GM19239 (cell line): ENCODE measurements at places on chromosomes 11 and 22.

- DNase-seq: no peak
Observed at GRCh38 chr11:70500076-70500847, 101.9 kb downstream of the CTTN start.

DNA sequence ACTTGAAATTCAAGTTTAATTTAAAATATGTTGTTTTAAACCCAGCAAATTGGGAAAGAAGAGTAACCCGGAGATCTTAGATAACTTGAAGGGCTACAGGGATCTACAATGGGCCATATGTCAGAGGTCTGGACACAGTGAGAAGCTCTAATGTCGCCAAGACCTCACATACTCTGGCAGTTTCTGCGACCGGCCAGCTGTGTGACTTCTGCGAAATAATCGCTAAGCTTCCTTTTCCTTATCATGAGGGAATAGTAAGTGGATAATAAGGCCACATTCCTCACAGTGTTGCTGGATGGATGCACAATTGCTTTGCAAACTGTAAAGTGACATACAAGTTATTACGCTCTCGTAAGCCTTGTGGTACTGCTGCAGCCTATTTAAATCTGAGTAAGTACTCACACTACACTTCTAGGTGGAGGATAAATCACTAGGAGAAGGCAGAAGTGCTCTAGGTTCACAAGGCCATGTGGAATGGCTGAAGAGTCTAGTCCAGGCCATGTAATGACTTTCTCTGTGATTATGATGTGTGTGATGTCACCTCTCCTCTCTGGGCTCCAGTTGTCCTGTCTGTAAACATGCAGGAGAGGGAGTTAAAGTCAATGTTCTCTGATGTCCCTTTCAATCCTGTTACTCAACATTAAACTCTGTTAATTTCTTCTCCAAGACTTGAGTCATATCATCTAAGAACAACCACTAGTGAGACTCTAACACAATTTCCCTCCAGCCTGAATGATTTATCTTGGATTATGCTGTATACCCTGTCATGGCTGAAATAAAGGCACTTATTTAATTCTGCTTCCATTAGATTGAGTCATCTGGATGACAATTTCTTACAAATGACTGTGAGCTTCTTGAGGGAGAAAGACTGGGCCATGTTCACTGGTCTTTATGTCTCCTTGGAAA, 192.6 kb upstream of the NARS2 start:
- DNase-seq: no peak

DNA sequence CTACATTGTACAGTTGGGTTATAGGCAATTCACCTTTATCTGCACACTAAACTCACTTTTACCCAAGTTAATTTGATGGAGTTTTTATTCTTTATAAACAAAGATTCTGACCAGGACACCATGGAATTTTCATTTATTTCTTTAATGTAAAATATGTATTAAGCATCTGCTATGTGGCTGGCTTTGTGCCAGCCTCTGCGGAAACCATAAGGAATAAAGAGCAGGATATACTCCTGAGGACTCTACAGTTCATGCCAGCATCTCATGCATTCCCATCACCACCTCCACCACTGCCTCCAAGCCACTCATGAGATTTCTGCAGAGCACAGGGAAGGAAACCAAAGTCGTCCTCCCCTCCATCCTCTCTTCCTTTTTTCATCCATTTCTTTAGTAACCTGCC, 100.0 kb upstream of the DBX1 start:
- DNase-seq: no peak

DNA sequence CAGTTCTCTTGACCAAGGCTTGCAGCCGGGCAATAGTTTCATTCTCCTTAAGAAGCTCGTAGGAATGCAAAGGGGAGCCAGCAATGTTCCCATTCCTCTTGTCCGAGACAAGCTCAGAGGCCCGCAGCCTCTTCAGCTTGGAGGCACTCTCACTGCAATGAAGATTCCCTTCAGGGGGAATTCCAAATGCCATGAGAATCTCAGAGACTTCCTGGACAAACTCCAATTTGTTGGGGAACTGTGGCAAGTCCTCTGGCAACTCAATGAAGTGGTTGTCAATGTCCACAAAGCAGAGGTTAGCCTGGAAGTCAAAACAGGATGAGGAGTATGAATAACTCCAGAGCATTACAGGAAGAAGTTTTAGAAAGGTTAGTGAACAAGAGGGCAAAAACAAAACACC, 84.4 kb downstream of the DENND5A start:
- DNase-seq: no peak

- no peak for DNase-seq
Observed at GRCh38 chr11:93113824-93114223, 84.0 kb downstream of the SLC36A4 start.

- no peak for DNase-seq
Observed at GRCh38 chr22:26550498-26551033, 38.3 kb upstream of the TFIP11 start.

DNA sequence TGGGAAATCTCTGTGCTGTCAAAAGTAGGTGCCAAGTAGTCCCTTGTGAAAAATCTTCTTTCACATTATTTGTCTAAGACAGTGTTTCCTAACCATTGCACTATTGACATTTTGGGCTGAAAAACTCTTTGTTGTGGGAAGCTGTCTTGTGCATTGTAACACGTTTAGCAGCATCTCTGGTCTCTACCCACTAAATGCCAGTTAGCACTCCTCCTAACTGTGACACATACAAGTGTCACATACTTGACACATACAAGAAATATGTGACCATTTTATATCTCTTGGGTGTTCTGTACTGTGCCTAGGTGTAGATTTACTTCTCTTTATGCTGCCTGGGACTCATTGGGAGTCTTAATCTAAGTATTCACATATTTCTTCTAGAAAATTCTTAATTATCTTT, 57.8 kb downstream of the NXPE1 start:
- DNase-seq: no peak

DNA sequence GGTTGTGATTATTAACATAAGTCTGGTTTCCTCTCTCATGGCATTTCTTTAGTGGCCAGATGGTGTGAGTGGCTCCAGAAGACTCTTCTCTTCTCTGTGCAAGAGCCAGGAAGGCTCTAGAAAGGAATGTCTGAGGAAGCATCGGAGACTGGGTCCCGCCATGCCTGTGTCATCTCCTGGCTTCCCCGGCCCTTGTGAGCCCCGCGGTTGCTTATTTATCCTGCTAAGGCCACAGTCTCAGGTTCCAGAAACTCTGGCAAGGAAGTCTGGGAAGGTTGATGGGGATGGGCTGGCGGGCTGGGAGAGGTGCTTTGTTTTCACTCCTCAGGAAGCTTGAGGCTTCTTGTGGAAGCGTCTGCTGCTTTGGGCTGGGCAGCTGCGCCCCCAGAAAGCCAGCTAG, 18.9 kb downstream of the BCR start:
- no peak for DNase-seq

DNA sequence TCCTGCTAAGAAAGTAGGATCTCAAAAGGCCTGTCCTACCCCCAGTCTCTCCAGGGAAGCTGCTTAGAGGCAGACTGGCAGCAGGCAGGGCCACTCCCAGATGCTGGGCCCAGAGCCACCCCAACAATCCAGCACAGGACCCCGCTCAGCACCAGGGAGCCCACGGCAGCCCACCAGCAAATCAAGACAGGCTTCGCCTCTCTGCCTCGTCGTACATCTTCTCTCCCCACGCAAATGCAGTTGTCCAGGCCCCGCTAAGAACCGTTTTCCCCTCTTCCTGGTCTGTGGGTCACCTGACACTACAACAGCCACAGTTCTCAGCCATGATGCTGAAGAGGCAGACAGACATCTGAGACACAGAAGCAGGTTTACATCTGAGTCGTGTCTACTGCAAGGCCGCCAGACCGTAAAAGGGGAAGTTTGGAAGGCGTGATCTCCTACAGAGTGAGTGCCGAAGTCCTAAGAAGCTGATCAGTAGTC, 51.1 kb downstream of the IGSF9B start:
- no peak for DNase-seq

DNA sequence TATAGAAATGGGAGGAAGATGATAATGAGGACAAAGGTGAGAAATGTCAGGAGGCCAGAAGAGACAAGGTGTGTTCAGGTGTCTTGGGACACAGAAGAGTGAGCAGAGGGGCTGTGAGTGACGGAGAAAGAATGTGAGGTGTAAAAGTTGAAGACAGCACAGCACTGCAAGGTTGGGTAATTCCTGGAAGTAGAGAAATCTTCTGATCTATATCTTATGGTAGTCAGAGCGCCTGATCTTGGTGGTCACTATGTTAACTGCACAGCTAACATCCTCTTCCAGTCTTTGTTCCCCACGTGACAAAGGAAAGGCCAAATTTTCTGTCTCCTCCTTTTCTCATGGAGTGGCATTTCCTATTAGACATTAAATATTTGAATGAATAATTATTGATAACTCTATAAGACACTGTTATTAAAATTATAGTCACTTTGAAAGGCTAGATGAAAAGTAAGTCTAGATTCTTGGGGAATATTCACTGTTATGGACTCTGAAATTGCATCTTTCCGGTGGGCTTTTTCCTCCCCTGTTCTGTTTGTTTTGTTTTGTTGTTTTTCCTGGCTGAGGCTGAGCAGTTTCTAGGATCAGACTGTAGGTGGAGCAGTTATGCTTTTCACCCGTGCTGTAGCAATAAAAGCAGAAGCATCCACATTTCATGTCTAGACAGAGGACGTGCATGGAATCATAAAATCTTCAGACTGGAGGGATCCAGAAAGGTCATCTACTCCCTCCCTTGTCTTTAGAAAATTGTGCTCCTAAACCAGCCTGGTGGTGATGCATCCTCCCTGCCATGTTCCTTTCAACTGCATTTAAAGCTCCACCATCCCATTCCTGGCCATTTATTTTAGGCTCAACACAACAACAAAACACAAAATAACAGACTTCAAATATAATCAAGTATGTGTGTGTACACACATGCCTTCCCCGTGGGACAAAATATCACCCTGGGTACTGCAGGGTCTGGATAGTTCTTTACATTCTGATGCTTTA, 26.6 kb downstream of the SC5D start:
- DNase-seq: no peak

DNA sequence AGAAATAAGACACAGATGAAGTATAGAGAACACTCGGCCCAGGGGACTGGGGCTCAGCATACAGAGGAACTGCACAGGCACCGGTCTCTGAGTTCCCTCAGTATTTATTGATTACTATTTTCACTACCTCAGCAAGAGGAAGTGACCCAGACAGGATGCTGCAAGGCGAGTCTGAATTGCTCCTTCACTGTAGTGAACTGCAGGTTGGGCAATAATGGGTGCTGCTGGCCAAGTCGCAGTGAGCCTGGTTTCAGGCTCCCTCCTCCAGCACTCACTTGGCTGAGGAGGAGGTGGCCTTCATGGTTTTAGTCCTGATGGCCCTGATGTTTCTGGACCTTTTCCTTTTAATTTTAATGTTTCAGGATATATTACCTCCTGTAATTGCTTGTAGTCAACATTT, 10.4 kb downstream of the OR52K2 start:
- no peak for DNase-seq

GRCh38 chr11:61959678-61960077, 7.8 kb downstream of the FTH1 start:
- DNase-seq: no peak

GRCh38 chr11:63719987-63720386, 38.7 kb downstream of the RTN3 start:
- no peak for DNase-seq

- no peak for DNase-seq
Observed at GRCh38 chr11:62774407-62774806, 3.2 kb downstream of the TAF6L start.

GRCh38 chr22:36586271-36586670, 57.3 kb upstream of the EIF3D start:
- DNase-seq: no peak

DNA sequence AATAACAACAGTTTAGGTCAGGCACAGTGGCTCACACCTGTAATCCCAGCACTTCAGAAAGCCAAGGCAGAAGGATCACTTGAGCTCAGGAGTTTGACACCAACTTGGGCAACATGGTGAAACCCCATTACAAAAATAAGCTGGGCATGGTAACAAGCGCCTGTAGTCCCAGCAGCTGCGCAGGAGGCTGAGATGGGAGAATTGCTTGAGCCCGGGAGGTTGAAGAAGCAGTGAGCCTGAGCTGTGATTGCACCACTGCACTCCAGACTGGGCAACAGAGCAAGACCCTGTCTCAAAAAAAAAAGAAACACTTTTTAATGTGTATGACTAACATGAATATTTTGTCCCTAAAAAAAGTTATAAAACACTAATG, 24.5 kb upstream of the TFIP11 start:
- DNase-seq: no peak

DNA sequence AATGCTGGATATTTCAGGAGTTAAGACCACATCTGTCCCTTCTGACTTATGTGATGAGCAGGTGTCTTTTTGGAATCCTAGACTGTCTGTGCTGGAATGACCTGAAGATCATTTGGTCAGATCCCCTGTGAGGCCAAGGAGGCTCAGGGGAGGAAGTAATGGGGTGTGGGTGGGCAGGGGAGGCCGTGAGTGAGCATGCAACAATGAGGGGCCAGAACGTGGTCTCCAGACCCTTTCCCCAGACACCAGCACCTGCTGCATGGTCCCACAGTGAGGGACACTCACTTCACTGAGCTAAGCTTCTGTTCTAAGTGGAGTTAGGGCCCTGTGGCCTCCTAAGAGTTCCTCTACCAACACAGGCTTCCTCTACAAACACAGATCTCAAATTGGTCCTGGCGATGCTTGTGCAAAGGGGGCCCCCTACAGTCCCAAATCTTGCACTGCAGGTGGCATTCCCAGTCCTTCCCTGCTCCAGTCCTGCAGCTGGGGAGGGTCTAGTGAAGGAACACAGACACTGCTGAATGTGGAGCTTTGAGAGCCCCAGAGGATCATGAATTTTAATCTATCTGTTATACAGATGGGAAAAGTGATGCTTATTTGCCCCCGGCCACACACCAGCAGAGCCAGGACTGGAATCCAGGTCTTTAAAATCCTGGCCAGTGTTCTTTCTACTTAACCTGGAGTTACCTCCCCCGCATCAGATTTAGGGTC, 7.4 kb downstream of the USP2 start:
- no peak for DNase-seq

- no peak for DNase-seq
Observed at GRCh38 chr11:93166194-93166593, 31.6 kb downstream of the SLC36A4 start.

DNA sequence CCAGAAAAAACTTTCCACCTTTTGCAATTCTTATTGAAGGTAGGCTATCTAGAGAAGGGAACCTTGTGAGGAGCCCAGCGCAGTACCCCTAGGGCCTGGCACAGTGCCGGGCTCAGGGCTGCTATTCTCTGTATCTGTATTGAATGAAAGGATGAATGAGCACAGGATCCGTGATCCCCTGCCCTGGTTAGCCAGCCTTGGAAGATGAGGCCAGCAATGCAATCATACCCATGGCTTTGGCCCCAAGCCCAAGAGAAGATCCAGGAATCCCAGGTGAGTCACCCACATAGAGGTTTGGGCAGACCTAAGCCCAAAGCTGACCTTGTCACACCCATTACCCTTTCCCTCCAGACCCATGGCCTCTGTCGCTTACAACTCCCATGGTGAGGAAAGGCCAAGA, 92.5 kb upstream of the CD82 start:
- DNase-seq: no peak

DNA sequence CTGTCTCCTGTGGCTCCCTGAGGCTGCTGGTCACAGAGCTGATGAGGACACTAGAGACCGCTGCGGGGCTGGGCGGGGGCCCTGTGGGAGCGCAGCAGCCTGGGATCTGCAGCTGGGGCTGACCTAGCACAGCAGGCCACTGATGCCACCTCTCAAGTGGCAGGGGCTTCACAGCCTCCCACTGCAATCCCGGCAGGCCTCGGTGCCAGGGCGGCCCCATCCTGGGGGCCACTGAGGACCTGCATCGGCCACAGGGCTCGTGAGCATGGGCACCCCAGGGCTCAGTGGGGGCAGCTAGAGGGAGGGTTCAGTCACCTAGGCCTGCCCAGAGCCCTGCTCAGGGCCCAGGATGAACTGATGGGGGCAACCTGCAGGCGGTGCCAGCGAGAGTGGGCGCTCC, 14.6 kb upstream of the CCDC188 start:
- DNase-seq: no peak

- DNase-seq: no peak
Observed at GRCh38 chr22:46635756-46636155, 15.6 kb downstream of the GRAMD4 start.
